Suprapubic skin (tissue), 4 donors: ENCODE measurements at places on chromosomes 4 and X. TPM values are rescaled to one million over a fixed set of nuclear protein-coding genes. Genes with fewer than 3 reads are reported as not detected.

The SUPT20HL2 gene
- total RNA-seq: not detected

The GRIA2 gene
- total RNA-seq: 0.76 TPM

The UCP1 gene
- not detected for total RNA-seq

The MGAT4D gene
- not detected for total RNA-seq

The FAAH2 gene
- 15.8 TPM for total RNA-seq

The PTPN13 gene
- total RNA-seq: 146 TPM

The MAGEC1 gene
- not detected for total RNA-seq

DNA sequence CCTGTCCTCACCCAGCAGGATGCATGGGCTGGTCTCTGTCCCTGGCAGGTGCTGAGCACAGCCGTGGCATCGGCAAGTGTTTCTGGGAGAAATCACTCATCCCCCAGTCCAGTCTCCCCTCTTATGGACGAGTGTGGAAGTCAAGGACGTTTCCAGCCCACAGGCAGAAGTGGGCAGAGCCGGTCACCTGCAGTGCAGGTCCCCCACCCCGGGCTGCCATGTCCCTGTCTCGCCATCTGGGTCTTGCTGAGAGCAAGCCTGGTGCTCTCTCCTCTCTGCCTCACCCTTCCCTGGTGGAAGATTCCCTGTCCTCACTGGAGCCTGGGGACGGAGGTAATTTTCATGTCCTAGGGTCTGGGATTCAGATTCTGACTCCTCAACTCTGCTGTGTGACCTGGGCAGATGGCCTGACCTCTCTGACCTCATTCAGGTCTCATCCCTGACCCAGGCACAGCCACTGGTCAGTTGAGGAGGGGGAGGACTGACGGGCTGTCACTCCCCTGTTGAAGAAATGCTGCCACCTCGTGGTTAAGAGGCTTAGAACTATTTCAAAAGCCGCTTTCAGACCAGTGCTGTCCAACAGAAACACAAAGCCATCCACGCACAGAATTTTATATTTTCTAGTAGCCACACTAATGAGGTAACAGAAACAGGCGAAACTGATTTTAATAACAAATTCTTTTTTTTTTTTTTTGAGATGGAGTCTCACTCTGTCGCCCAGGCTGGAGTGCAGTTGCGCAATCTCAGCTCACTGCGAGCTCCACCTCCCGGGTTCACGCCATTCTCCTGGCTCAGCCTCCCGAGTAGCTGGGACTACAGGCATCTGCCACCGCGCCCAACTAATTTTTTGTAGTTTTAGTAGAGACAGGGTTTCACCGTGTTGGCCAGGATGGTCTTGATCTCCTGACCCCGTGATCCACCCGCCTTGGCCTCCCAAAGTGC, 1.8 kb downstream of the CPZ start:
- no peak for DNase-seq

GRCh38 chrX:114959729-114960128, 57.7 kb downstream of the IL13RA2 start:
- no peak for DNase-seq

- DNase-seq: no peak
These were observed 118.5 kb downstream of the TLL1 start for GRCh38 chr4:165991325-165992180.

DNA sequence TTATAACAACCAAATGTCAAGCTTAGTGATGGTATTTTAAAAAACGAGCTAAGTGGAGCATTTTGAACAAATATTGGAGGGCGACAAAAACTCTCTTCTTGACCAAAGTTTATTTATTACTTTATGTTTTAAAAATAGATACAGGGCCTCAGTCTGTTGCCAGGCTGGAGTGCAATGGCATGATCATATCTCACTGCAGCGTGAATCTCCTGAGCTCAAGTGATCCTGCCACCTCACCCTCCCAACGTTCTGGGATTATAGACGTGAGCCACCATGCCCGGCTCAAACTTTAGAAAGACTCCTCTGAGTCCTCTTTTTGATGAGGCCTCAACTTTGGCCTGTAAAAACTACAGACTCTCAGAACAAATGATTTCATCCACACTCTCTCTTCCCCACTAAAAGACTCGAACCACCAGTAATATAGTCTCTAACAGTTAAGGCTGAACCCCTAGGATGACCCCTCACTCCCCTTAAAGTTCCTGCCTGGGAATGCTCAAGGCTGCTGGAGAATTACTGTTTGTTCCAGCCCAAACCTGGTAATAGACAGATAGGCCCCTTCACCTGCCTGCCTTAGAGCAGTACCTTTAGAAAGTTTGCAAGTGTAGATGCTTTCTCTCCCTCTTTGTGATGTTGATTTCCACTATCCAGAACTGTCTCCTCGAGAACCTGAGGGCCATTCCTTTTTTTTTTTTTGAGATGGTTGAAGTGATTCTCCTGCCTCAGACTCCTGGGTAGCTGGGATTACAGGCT, 55.3 kb upstream of the HPSE start:
- no peak for DNase-seq

- DNase-seq: no peak
These were observed 24.3 kb downstream of the TMEM255A start for GRCh38 chrX:120286733-120287512.

DNA sequence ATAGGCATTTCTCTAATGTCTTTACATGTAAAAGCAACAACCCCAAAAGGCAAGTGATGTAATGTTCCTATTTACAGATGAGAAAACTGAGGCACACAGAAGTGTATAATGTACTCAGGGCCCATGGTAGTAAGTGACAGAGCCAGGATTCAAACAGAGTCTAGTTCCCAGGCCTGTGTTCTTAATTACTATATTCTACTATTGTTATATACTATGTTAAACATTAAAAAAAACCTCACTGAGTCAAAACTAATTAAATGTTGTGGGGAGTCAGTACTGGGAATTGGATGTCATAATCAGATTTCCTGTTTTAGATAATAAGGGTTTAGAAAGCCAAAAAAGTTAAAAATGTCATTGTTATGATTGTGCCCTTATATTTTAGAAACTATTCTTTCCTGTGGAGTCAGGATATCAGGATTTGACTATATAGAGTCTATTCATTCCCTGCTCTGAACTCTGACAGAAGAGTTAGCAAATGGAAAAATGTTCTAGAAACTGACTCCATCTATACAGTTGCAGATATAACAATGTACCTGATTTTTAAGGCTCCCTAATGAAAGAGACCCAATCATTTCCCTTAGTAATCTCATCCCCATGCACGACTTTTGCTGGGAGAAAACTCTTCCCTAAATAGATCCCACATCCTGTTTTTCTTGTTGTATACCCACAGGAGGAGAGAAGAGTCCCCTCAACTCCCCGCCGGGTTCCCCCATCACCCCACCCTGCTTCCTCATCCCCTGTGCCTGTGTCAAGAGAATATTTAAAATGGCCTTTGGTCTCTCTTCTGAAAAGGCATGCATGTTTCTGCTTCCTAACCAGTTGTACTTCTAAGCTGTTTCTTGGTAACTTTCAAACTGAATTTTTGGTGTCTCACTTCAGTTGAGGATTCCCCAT, 69.7 kb downstream of the REELD1 start:
- no peak for DNase-seq

- DNase-seq: no peak
These were observed 50.7 kb downstream of the SEPSECS start for GRCh38 chr4:25109511-25109910.

DNA sequence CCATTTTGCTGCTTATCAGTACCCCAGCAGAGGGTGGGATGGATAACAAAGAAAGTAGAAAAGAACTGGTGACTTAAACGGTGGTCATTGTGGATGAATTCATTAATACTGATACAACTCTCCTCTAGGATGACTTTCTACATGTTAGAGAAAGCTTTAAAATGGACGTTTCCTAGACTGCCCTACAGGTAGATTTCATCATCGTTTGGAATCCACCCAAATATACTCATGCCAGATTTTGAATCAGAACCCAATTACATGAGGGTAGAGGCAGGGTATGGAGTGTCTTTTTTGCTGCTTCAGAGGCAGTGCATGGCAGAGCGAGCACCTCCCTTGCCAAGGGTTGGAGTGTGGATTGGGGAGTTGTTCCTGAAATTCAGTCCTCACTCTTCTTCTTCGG, 13.3 kb upstream of the ANTXR2 start:
- DNase-seq: no peak

GRCh38 chr4:8435656-8436121, 4.8 kb downstream of the ACOX3 start:
- DNase-seq: no peak

DNA sequence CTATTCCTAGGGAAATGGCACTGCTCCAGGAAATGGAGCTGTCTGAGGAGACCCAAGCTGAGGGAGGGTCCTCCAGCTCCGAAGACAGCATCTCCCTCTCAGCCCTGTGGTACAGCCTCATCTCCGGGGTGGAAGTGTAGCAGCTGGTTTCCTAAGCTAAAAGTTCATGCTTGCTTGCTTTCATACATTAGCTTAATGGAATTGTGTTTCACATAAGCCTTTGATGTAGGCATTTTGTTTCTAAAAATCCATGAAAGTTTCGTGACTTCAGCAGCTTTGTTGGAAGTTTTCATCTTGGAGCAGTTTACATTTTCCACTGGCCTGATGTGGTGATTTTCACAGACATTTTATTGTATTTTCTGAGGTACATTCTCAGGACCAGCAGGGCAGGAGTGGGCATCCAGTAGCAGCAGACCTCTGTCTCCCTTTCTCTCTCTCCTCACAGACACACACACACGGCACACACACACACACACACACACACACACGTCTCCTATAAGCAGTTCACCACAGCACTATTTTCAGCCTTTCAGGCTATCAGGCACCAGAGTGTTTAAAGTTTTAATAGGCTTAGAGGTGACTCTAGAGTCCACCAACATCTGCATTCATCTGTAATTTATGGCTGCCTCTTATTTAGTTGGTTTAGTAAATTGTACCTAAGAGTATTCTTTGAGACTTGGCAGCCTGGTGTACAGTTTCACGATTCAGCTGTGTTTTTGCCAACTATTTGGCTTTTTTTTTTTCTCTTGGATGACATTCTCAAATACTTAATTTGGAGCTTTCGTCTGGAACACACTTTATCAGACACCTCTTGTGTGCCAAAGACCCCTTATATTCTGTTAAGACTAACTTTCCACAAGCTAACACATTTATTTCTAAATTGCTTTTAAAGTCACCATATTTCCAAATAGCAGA, 225.8 kb upstream of the SFRP2 start:
- no peak for DNase-seq

DNA sequence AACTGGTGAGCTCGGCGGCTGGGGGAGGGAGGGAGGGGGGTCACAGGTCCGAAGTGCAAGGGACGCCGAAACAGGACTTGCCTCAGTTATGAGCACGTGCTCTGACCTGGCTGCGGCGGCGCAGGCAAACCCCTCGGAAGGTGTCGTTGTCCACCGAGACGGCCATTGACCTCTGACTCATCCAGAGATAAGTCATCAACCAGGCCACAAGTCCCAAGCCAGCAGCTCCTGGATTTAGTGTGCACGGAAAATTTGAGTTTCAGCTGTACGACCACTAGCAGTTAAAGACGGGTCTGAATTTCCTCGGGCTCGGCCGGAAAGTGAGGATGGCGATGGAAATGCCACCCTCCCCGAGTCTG, 674 bp downstream of the SH3D19 start:
- no peak for DNase-seq

- DNase-seq: peak; percentile 37
These were observed 73.3 kb upstream of the LRPAP1 start for GRCh38 chr4:3605491-3605890.

- DNase-seq: no peak
These were observed 48.6 kb downstream of the CDS1 start for GRCh38 chr4:84631573-84631972.

- peak; percentile 88 for DNase-seq
These were observed 5.6 kb upstream of the KANTR start for GRCh38 chrX:53088136-53088974.

- no peak for DNase-seq
These were observed 3.2 kb upstream of the CCKAR start for GRCh38 chr4:26493461-26493860.

DNA sequence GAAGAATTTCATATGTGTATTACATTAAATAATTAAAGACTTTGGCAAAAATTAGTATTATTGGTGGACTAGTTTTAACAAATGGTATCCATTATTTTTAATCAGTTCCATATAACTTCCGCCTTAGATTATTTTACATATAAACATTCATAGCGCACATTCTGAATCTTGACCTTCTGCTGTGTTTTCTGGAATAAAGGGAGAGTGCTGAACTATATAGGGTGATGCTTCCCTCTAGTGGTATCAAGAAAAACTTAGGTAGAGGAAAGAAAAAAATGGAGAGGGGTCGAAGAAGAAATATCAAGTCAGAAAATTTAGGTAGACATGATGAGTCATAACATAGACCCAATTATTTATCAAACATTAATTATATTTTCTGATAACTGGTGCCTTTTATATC, 155.6 kb upstream of the PACRGL start:
- no peak for DNase-seq

DNA sequence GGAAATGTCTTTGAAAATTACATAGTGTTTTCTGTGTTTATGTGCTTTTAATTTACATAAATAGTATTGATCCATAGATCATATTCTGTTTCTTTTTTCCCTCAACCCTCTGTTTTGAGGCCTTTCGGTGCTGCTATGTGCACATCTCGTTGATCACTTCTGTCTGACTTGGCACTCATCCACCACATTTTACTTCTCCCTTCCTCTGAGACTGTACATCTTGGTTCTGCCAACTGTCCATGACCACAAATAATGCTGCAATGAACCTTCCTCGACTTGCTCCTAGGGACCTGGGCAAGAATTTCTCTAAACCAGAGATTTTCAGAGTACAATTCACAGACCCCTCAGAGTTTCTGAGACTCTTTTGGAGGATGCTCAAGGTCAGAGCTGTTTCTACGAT, 74.4 kb downstream of the RTL5 start:
- DNase-seq: no peak

DNA sequence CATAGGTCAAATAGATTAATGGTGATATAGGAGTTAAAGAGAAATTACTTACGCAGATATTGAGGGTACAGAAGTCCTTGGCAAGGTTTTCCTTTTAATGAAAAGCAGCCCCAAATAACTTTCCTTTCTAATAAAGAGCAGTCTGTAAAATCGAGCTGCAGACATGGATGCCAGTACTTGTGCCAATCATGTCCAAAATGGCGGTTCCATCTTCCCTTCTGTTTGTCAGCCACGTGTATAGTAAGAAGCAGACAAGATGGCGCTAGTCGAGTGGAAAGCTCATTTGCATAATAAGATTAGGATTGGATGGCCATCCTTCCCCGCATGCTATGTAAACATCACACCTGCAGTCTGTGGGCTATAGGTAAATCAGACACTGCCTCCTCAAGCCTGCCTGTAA, 68.5 kb downstream of the FGFBP1 start:
- DNase-seq: no peak

DNA sequence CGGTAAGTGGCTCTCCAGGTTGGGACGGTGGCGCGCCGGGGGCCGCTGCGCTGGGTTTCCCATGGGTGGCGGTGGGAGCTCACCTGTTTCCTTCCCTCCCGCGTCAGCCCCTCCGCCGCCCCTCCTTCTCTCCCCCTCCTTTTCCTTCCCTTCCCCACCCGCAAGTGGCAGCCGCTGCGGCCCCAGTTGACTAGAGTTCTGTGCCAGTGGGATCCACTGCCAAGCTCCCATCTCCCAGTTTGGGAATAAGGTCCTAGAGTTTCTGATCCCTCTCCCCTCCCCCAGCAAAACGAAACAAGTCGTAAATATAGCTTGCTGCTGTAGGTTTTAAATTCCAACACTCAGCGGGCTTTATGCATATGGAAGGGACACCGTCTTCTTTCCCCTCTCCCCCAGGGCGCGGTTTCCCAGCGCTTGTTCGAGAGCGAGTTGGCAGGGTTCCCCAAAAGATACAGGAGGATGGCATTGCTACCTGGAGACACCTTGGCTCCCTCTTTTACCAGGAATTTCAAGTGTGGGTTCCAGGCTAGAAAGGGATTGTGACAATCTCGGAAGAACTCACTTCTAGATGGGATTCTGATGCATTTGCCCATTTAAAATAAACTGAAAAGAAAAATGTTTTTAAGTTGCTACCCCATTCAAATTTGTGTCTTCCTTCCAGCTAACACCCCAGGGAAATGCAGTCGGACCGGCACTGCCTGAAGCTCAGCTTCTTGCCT, 1.2 kb downstream of the TLL1 start:
- DNase-seq: peak; percentile 79
